ENCODE measurements at places on chromosomes 7 and 10.

DNA sequence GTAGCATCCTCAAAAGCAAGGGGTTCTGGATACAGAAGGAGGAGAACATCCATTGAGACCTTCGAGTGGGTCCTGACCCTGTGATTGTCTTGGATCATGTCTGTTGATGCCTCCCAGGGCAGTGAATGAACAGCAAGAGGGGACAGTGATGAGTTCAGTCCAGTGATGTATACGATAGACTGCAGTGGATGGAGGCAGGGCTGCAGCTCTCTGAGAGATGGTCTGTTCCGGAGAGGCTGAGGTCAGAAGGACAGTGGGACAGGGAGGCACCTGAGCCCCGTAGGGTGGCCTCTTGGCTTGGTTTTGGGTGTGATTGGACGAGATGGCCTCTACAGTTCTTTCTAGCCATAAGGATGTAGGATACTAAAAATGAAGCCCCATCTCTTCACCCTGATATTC, 280.4 kb downstream of the CAMK1D start:
- DNase-seq: no peak

GRCh38 chr10:97503406-97503805, 4.7 kb downstream of the UBTD1 start:
- no peak for DNase-seq

DNA sequence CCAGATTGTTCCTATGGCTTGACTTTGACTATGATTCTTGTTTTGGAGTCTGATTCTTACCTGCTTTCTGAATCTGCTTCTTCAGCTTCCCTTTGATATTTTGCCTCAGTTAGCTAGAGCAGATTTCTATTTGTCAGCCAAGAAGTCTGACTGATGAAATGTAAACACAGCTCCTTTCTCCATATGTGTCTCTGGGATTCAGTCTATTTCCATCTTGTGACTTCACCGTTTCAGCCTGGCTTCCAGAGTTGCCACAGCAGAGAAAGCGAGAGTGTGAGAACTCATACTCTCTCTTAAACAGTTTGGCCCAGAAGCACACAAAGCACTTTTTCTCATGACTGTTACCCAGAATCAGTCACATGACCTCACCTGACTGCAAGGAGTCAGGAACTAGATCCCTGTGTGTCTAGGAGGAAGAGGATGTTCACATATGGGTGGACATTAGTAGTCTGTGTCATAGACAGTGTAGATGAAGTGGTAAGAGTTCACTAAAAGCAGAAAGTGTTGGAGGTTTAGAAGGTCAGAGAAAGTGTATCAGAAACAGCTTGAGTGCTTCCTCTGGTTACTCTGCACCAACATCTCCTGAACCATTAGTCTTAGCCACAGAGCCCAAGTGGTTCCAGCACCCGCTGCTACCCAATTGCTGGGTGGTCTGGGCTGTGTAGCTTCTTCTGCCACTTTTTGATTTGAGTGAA, 103.4 kb upstream of the CDK6 start:
- no peak for DNase-seq

- no peak for DNase-seq
These were observed 387.6 kb downstream of the KCNMA1 start for GRCh38 chr10:77249901-77250459.

DNA sequence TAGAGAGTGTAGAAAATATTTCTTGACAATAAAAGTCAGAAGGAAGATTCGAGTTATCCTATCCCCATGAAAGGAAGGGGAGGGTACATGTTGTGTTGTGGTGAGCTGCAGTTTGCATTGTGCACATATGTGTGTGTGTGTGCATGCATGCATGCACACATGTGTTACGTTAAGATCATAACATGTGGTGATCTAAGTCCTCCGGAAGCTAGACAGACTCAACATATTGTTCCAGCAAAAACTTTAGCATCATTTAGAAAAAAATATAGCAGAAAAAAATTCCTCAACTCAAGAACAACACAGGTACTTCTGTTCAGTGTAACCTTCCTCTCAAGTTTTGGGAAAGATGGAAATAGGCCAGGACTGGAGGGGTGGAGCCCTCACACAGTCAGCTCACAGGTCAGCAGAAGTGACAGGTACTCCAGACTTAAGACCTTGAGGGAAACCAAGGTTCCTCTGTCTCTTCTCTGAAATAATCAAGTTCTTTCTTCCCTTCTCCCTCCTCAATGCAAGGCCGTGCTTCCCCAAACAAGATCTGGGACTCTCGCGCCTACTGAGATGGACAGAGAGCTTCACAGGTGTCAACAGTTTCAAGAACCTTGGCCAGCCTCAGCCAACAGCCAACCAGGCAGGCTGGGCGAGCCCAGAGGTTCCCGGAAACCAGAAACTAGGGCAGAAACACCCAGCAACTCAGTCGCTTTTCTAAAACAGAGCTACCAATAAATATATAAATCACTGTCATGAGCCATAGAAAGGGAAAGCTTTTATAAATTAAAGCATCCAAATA, 205.2 kb downstream of the FAM107B start:
- DNase-seq: no peak

DNA sequence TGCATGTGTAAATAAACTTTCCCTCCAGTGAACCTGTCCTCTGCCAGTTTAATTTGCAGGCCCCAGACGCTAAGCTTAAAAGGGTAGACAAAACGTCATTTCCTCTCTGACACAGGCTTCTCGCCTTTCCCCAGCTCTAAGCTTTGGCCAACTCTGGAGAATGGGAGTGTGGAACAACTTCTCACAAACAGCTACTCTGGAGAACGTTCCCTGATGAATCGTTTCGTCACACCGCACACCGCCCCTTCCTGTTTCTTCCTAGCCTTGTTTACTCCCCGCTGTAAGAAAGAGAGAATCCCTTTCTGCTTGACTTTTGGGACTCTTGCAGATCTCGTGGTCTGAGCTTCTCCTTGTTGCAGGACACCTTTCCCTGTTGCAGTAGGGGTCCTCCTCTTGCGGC, 564.2 kb downstream of the TCERG1L start:
- no peak for DNase-seq

DNA sequence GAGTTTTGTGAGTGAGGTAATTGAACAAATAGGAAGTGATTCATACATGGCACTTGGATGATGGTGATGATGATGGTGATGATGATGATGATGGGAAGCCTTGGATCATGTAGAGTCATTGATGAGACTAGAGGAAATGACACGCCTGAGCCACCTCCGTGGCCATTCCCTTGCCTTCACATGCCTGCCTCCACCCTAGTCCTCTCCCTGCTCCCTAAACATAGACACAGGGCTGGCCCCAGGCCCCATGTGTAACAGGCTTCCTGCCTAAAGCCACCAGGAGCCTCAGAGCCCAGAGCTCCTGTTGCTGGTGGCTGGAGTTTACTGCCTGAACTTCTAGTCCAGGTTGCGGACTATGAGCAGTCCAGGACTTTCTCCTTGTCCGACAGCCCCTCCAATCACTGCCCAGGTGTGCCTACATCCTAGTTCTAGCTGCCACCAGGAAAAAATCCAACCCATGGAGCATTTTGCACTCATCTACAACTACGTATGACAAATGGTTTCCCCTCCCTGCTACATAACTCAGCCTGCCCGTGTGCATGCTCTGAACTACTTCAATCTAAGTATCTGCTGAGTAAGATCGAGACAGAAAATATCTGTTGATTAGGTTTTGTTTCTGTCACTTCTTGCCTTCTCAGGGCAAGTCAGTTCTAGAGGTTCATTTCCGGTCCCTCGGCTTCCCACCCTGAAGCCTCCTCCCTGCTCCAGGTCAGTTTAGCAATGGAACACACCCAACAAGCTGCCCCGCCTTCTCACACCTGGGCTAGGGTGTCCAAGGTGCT, 35.5 kb upstream of the KDM7A start:
- no peak for DNase-seq

- DNase-seq: no peak
These were observed 110.8 kb upstream of the PPP2R2D start for GRCh38 chr10:131790021-131790420.

DNA sequence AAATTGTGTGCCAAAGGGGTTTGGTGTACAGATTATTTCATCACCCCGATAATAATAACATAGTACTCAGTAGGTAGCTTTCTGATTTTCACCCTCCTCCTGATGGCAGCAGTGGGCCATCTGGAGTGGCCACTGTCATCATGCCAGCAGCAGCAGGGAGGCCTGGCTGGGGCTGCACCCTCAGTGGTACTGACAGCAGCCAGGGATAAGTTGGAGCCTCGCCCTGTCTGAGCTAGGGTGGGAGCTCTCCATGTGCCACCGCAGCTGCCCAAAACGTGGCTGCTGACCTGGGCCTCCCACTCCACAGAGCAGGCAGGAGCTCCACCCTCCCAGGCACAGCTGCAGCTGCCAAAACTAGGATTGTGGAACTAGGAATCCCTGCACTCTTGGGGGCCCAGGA, 700.8 kb upstream of the KCND2 start:
- DNase-seq: no peak

DNA sequence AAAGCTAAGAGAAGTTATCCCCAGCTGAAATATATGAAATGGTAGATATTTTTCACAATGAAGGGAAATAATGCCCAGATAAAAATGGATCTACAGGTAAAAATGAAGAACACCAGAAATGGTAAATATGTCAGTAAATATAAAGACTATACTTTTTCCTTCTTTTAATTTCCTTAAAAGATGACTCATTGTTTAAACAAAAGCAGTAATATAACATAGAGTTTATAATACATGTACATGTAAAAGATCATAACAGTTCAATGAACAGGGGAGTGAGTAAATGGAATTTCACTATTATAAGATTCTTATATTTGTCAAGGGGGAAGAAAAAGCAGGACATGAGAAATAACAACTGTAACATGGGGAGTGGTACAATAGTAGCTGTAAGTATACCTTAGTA, 7.4 kb downstream of the POT1 start:
- DNase-seq: no peak

DNA sequence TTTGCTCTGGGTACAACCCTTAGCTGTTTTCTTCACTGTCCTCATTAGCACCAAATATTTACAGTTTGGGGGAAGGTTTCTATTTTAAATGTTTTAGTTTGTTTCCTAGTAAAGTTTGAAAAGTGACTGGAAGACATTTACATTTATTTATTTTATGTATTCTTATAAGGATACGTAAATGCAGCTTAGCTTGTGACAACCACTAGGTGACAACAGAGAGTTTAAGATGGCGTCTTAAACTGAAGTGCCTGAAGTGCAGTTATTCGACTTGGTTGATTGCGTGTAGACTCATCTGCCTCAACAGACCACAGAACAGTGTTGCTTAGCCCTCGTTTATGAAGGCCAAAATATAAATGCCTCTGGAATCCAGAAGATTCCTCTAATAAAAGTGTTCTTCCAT, 378.2 kb upstream of the MYO3A start:
- DNase-seq: no peak

DNA sequence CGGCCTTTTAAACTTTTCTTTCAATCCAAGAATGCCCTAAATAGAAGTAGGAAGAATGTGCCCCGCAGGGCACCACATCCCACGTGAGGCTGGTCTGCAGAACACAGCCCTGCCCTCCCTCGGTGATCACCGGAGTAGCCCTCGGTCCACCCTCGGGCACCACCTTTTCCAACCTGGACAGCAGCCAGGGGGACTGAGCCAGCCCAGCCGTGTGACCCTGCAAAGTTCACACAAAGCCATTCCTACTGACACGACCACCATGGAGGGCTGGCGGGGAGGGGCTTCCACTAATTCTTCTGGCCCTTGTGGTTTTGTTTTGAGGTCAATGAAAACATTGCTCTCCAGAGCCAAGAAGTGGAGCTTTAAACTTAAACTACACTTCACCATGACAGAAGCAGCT, 132.2 kb downstream of the TCERG1L start:
- DNase-seq: no peak

DNA sequence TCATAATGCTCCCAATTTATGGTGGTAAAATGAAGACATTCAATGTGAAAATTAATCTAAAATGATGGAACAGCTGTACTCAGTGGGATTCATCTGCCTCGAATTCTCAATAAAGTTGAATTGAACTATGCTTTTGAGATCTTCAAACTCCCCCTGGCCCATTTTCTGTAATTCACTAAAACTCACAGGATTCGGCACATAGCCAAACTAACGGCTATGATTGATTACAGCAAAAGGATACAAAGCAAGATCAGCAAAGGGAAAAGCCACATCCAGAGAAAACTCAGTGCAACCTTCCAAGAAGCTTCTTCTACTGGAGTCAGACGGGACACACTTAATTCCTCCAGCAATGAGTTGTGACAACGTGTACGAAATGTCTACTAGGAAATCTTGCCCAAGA, 307.5 kb downstream of the CNTNAP2 start:
- DNase-seq: no peak

DNA sequence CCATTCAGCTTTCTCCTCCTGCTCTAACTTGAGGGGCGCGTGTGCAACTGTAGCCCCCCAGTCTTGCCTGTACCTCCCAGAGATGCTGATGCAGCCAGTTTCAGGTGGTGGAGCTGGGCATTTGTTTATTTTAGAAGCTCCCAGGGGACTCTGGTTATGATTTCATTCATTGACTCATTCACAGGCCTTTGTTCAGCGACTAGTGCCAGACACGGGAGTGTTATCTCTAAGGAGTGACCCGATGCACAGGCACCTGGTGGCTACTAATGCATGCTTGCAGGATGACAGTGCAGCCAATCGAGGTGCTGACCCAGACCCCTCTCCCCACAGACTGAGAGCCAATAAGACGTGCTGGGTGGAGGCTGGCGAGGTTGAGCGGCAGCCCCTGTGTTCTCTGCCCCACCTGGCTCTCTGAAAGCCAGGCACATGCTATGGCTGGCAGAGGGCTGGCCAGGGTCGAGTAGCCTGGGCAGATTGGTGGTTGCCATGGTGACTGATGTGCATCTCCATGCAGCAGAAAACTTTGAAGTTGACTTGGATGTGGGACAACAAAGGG, 19.7 kb upstream of the SLC18A2 start:
- DNase-seq: no peak

DNA sequence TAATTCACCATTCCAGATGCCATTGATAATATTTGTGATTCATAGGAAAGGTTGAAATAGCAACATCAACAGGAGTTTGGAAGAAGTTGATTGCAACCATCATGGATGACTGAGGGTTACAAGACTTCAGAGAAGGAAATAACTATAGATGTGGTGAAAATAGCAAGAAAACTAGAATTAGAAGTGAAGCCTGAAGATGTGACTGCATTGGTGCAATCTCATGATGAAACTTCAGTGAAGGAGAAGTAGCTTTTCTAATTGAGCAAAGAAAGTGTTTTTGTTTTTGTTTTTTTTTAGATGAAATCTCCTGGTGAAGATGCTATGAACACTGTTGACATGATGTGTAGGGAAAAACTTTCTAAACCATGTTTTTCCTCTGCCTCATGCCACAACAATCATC, 18.7 kb upstream of the CD36 start:
- no peak for DNase-seq
